ENCODE measurements at places on chromosomes 2 and 18. TPM values are rescaled to one million over a fixed set of nuclear protein-coding genes. Genes with fewer than 3 reads are reported as not detected.

The PARD3B gene
- 30.9 TPM for total RNA-seq

The SIX2 gene
- total RNA-seq = 0.32 TPM

The SCYGR3 gene
- not detected for total RNA-seq

- no peak overlapping the region for H3K4me3 ChIP-seq
- H3K27ac ChIP-seq = no peak overlapping the region
- peaks cover 28% of the 10 kb centered on the region for H3K36me3 ChIP-seq
Measured at GRCh38 chr2:10796703-10797102, 15.9 kb downstream of the PDIA6 start.

DNA sequence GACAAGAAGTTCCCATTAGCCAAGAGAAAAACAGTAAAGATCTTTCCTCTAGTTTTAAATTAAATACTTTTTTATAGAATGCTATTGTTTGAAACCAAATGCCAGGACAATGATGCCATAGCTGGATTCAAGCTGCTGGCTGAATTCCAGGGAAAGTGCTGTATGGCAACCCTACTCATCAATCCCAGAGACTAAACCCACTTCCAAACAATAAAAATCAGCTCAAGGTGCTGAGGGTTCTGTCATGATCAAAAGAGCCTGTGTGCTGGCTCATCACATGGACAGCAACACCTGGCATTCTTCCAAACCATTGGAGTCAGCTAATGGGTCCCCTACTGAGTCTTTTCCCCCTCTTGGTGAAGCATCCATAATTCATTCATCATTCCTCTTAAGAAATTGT is 53.7 kb upstream of the PARD3B start:
- DNase-seq = peak; percentile 82
- H3K4me1 ChIP-seq = no peaks in the 10 kb centered on the region
- H3K36me3 ChIP-seq = no peaks in the 10 kb centered on the region
- H3K27ac ChIP-seq = no peak overlapping the region
- no peaks in the 10 kb centered on the region for H3K27me3 ChIP-seq

DNA sequence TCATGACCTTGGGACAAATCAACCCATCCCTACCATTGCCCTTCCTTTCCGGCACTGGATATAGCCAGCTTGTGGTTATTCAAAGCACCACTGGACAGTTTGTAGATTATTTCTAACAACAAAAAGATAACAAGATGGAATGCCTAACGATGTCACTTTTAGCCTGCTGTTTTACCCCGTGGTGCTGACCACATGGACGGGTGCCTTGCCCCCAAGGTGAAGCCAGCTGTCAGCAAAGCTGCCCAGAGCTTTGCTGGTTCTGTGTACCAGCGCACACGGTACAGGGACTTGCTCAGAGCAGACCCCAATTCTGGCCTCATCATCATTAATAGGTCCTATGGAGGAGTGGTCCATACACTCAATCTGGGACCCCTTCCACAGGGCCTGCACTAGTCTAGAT is 118.2 kb downstream of the MTCL1 start:
- H3K27ac ChIP-seq = no peak overlapping the region
- H3K27me3 ChIP-seq = no peaks in the 10 kb centered on the region
- no peak for DNase-seq
- no peak overlapping the region for H3K4me3 ChIP-seq
- peaks cover 5% of the 10 kb centered on the region for H3K36me3 ChIP-seq
- H3K4me1 ChIP-seq = no peaks in the 10 kb centered on the region

DNA sequence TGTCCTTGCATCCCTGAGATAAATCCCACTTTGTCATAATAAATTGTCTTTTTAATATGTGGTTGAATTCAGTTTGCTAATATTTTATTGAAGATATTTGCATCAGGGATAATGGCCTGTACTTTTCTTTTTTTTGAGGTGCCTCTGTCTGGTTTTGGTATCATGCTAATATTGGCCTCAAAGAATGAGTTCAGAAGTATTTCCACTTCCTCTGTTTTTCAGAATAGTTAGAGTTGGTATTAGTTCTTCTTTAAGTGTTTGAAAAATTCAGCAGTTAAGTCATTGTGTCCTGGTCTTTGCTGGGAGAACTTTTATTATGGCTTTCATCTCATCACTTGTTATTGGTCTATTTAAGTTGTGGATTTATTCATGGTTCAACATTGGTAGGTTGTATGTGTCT is 464.1 kb upstream of the CRIM1 start:
- H3K4me3 ChIP-seq = no peak overlapping the region
- no peak for DNase-seq
- H3K27ac ChIP-seq = no peak overlapping the region
- H3K4me1 ChIP-seq = no peaks in the 10 kb centered on the region
- no peaks in the 10 kb centered on the region for H3K36me3 ChIP-seq
- H3K27me3 ChIP-seq = no peaks in the 10 kb centered on the region

DNA sequence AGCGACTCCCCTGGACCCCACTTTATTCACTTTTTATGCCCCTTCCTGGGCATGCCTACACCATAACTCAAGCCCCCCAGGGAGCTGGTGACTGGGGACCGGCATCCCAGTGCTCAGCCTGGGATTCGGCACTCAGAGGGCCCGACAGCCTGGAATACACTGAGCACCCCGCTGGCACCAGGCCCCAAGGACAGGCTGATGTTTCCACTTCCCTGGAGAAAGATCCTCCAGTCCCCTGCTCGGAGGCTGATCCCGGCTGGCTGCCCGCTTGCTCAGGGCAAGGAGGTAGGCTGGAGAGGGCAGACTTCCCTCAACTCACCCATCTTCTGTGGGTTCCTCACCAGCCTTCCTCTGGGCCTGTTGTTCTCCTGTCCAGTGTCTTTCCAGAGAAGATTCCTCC is 36.6 kb downstream of the ODC1 start:
- H3K36me3 ChIP-seq = no peaks in the 10 kb centered on the region
- H3K4me3 ChIP-seq = no peak overlapping the region
- DNase-seq = no peak
- no peak overlapping the region for H3K27ac ChIP-seq
- H3K4me1 ChIP-seq = peaks cover 25% of the 10 kb centered on the region
- H3K27me3 ChIP-seq = no peaks in the 10 kb centered on the region

GRCh38 chr2:129192117-129192516 is 787.3 kb upstream of the RAB6C start:
- no peak overlapping the region for H3K27ac ChIP-seq
- DNase-seq = no peak
- no peaks in the 10 kb centered on the region for H3K36me3 ChIP-seq
- no peaks in the 10 kb centered on the region for H3K4me1 ChIP-seq

Data from endothelial cell of umbilical vein (primary cell).